Activated T-cell treated with anti-CD3 and anti-CD28 coated beads, Interleukin-2, amount 50 U/mL, for 48 hours (primary cell): ENCODE measurements at places on chromosomes 2 and 18.

DNA sequence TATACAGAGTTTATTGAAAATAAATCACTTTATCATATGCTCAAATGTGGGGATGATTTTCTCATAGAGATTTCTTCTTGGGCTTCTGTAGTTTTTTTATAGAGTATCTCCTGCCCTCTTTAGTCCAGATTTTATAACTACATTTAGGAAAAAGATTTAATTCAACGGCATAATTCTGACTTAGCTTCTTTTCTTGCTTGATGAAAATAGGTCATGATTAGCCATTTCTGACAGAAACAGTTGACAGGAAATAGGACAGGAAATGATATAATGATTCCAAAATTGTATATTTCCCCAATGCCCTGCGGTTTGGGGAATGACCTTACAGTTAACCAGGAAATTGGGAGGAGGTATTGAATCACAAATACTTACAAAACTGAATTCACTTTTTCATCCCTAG, 1531.9 kb upstream of the ACVR2A start:
- DNase-seq: no peak

GRCh38 chr2:10204326-10205161, 82.0 kb downstream of the RRM2 start:
- DNase-seq: no peak

GRCh38 chr2:69811591-69811990, 17.9 kb upstream of the GMCL1 start:
- DNase-seq: no peak

GRCh38 chr2:9782197-9782719, 61.0 kb upstream of the TAF1B start:
- DNase-seq: peak; percentile 81

GRCh38 chr2:95345081-95345562, 48.0 kb downstream of the KCNIP3 start:
- DNase-seq: no peak

- no peak for DNase-seq
These were observed 29.3 kb upstream of the SCN9A start for GRCh38 chr2:166404831-166405568.

DNA sequence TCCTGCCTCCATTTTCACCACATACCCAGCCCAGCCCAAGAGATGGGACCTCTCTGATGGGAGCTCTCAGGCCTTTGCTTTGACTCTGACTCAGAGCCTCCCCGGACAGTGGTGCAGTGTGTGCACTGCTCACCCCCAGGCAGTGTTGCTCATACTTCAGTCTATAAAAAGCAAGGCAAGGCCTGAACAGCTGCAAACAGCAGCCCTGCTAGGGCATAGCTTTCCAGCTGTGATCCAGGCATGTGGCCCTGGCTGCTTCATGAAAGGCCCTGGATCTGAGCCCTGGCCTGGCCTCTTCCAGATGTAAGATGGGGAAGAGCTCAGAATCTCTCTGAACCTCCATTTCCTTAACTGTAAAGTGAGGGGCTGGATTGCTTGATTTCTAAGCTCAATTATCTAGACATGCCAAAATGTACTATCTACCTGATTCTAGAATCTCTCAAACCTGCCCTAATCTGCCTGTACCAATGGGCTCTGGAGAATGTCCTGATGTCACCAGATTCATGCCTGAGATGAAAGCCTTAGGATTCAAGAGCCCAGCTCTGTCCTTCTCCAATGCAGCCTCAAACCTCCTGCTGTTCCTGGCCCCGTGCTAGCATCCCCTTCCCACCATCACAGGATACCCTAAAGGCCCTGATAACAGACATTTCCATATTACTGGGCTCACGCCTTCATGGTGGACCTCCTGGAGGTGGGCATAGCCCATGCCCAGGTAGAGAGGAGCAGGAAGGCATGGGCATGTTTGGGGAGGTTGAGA, 206.9 kb downstream of the ARL4C start:
- peak; percentile 68 for DNase-seq

GRCh38 chr2:207681431-207681830, 30.0 kb upstream of the CCNYL1 start:
- no peak for DNase-seq

GRCh38 chr2:55428258-55428657, 8.6 kb upstream of the CCDC88A start:
- no peak for DNase-seq

DNA sequence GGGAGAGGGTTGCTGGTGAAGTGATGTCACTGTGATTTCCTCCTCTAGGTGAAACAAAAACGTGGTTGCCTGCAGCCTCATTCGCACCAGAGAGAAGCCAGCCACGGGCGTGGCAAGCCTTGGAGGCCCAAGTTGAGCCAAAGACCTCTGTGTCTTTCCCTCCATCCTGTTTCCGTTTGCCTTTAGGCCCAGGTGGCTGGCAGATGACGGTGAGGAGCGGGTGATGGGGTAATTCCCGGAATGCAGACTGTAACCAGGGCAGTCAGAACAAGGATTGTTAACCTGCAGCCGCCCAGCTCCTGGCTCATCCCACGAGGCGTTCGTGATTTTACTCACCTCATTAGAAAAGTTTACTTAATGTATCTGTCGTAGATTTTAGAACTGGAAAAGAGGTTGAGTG, 14.4 kb downstream of the CTIF start:
- no peak for DNase-seq

- no peak for DNase-seq
These were observed 576.0 kb downstream of the LRP1B start for GRCh38 chr2:141554810-141555209.

GRCh38 chr2:10846110-10846861, 33.7 kb upstream of the PDIA6 start:
- no peak for DNase-seq

DNA sequence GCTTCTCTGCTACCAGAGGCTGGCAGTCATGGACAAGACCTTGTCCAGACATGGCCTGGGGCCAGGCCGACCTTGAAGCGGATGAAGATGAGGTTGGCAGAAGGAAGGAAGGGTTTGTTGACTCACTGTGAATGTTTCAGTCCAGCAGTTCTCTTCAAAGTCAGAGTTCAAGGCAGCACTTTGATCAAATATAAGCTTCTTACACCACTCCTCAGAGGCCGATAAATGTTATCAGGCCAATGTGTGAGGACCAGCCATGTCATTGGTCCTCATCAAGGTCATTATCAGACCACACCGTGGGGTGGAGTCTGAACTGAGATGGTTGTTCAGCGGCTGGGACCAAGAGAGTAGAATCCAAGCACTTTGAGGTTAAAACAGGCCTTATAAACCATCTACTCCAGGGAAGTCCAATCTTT, 35.5 kb downstream of the QPCT start:
- no peak for DNase-seq

DNA sequence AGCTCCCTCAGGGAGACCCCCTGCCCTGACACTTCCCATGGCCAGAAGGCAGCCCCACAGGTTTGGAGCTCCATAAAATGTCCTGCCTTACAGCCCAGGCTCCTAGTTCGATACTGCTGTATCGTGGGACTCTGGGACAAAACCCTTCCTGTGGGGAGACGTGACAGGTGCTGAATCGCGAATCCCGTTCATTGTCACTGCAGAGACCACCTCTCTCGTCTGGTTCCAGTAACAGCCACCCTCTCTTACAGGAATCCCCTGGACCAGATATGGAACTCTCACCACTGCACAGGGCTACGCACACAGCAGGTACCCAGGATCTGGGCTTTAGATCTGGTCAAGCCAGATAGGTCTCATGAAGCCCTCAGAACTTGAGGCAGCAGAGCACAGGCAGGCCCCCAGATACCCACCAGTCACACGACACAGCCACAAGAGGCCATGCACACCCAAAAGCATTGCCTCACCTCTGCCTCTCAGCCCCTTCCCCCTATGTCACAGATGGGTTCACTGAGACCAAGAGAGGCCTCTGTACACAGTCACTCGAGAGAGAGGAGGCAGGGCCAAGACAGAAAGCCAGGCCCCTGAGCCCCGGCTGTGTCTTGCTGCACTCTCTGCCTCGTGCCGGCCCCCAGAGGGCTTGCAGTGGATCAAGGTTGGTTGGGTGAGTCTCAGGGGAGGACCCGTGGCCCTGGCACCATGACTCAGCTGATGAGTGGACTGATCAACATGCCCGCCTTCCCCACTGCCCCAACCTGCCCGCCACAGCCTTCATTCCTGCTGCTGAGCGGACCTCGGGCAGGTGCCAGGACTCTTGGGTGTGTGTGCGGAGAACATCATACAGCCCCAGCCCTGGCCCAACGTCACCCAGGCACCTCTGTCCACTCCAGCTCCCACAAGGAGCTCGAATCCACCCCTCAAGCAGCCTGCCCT, 7.6 kb downstream of the SDC1 start:
- no peak for DNase-seq

GRCh38 chr2:185507719-185508118, 230.9 kb upstream of the FSIP2 start:
- DNase-seq: no peak

DNA sequence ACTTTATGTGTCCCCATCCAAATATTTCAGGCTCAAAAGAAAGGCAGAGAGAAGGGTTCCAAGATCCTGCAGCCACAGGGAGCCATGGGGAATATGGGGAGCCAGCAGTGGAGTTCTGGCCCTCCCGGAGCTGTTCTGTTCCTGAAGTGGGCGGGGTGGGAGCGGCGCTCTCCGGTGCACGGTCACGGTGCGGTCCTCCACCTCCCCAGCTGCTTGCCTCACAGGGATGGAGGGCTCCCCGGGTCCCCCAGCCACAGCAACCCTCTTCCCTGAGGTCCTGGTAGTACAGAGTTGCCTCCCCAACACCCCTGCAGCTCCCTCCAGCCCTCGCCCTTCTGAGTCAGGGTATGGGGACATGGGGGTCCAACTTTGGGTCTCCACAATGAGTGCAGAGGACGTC, 26.2 kb upstream of the SNED1 start:
- DNase-seq: no peak

DNA sequence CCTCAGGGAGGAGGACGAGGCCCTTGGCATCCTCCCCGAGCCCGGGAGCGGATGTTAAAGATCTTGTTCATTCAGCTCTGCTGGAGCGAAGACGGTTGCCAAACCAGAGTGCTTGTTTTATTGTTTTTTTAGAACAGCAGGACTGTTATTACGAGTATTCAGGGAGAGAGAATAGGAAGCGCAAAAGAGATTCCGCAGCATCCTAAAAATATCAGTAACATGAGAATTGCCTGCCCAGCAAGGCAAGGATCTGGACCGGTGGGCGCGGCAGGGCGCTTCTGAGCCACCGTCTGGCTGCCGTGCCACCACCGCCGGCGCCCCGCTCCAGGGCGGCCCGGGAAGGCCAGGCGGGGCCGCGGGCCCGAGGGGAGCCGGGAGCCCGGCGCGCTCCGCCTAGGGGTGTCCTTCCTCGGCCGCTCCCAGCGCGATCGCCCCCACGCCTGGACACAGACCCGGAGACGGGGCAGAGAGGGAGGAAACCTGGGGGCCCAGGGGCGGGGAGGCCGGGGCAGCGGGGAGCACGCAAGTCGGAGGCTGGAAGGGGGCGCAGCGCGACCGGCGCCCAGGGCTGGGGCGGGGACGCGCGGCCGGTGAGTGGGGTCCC, 843 bp downstream of the CYS1 start:
- peak; percentile 44 for DNase-seq

- peak; percentile 39 for DNase-seq
These were observed 10.0 kb downstream of the RHOB start for GRCh38 chr2:20456636-20457426.
